SJSA1 (cell line): ENCODE measurements at places on chromosomes 2 and 18. TPM values are rescaled to one million over a fixed set of nuclear protein-coding genes. Genes with fewer than 3 reads are reported as not detected.

DNA sequence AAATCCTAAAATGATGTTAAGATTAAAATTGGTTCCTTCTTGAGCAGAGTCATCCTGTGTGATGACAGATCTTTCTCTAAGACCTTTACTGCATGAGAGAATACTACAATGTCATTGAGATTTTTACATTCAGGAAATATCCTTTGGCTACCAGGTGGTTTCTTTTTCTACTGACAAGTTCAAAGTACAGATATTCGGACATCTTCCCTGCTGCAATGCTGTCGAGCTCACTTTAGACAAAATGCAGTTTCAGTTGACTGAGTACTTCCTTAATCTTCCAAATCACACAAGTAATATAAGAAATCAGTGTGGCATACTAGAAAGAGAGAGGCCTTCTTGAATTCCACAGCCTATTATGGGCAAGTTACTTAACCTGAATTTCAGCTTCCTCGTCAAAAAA lies 207.9 kb upstream of the ACVR2A start:
- no peak for DNase-seq

- DNase-seq, result no peak
Measured at GRCh38 chr2:39696838-39697237, 31.1 kb downstream of the TMEM178A start.

DNA sequence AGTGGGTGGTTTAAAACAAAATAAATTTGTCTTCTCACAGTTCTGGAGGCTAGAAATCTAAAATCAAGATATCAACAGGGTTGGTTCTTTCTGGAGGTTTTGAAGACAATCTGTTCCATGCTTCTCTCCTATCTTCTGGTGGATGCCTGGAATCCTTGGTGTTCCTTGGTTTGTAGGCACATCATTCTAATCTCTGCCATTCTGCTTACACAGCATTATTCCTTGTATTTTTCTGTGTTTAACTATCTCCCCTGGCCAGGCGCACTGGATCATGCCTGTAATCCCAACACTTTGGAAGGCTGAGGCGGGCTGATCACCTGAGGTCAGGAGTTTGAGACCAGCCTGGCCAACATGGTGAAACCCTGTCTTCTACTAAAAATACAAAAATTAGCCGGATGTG lies 108.1 kb downstream of the ZRANB3 start:
- no peak for DNase-seq

DNA sequence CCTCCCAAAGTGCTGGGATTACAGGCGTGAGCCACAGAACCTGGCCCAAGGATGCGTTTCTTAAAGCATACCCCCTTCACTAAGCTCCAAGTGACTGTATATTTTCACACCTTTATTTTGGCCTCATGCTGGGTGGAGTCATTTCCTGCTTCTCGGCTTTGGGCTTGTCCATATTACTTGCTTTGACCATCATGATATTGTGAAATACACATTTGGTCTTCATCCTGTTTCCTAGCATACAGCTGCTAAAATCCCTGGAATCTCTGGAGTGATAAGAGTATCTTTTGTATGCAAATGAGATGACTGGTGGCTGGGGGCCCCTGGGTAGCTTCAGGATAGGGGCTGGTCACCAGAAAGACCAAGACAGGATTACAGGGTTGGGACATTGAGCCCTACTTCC lies 17.6 kb upstream of the COLEC12 start:
- no peak for DNase-seq

The ADD2 gene
- total RNA-seq, result not detected in 2 replicates

DNA sequence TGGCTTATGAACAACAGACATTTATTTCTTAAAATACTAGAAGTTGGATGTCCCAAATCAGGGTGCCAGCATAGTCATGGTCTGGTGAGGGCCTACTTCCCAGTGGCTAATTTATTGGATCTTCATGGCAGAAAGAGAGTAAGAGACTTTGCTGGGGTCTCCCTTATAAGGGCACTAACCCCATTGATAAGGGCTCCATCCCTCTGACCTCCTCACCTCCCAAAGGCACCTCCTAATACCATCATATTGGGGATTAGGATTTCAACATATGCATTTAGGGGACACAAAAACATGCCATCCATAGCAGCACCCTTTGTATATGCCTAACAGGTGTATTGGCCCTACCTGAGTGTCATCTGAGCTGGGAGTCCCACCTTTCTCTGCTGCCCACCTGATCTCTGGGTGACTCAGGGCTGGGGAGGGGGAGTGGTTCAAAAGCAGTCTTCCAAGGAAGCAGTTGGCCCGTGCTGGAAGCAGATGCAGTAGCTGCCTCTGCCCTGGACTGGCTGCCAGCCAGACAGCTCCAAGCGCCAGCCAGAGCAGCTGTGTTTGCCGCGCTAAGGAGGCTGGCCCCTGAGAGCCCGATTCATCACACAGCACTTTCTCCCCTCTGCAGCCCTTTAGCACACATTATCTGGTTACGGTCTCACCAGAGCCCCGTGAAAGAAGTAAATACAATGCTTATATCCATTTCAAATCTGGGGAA lies 84.6 kb downstream of the SMAD7 start:
- DNase-seq, result no peak

DNA sequence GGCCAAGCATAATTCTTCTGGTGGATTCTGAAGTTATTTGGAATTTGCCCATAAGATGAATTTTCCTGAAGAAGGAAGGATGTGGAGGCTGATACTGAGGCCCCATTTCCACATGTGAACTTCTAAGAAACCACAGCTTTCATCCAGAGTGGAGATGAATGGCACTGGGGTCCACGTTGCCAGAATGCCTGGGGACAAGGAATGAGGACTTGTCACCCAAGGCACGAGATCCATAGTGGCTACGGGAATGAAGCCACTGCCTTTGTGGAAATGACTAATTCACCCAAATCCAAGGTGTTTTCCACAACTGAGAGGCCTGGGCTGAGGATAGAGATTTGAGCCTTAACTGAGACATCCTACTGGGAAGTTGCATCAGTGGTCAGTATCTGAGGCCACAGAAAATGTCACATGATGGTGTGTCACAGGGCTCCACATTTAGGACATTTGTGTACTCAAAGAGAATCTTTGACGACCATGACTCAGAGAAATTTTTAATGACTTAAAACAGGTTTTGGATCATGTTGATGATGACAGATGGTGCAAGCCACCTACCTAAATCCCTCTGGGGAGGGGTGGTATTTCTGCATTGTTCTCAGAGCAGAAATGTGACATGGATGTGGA lies 286.1 kb downstream of the SOX11 start:
- no peak for DNase-seq

The ASXL3 gene
- not detected in 2 replicates for total RNA-seq

The NIF3L1 gene
- 25.3 and 31.7 TPM in 2 replicates for total RNA-seq

DNA sequence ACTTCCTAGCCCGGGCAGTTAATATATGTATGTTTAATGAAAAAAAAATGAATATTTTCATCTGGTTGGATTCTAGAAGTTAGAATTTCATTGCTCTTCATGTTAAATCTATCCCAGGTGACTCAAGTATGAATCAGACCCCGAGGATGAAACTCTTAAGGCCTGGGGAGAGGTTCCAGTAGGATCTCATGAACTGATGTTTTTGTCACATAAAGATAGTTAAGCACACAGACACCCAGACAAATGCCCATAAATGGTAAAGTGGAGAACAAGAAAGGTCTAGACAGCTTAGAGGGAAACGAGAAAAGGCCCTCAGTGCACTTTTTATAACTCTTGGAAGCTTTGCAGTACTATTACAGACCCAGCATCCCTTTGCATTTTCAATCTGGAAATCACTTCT lies 114.1 kb downstream of the RIF1 start:
- no peak for DNase-seq

- no peak for DNase-seq
Measured at GRCh38 chr18:59705145-59705544, 7.9 kb upstream of the CCBE1 start.

DNA sequence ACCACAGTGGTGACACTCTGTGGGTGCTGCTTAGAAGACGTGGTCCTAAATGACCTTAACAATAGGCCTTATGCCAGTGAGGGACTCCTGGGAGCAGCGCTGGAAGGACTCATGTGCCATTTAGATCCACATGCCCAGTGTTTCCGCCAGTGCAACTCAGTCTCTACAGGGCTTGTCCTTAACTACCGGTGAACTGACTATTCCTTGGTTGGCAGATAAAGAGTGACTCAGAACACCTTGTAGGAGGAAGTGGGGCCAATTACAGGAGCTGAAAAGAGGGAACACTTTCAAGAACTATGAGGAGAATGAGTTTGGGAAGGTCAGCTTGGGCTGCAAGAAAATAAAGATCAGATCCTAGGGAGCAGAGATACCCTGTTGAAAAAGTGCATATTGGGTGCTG lies 1.8 kb upstream of the CDK5R2 start:
- no peak for DNase-seq

- no peak for DNase-seq
Measured at GRCh38 chr2:80255918-80256781, 48.4 kb downstream of the LRRTM1 start.

- no peak for DNase-seq
Measured at GRCh38 chr2:180311-180710, 83.5 kb downstream of the SH3YL1 start.
